ENCODE measurements at places on chromosomes 2 and 18. TPM values are rescaled to one million over a fixed set of nuclear protein-coding genes. Genes with fewer than 3 reads are reported as not detected.

GRCh38 chr2:191933307-191934105, 86.6 kb upstream of the CAVIN2 start:
- H3K4me3 ChIP-seq, result no peak overlapping the region
- H3K36me3 ChIP-seq, result no peaks in the 10 kb centered on the region

FEV gene
- total RNA-seq, result not detected

- no peak for DNase-seq
- no peaks in the 10 kb centered on the region for H3K27me3 ChIP-seq
- no peaks in the 10 kb centered on the region for H3K4me1 ChIP-seq
These were observed 638.8 kb upstream of the VRK2 start for GRCh38 chr2:57407772-57408201.

GRCh38 chr2:144559681-144560080, 39.8 kb upstream of the ZEB2 start:
- no peaks in the 10 kb centered on the region for H3K36me3 ChIP-seq
- no peak overlapping the region for H3K4me3 ChIP-seq
- no peak overlapping the region for H3K27ac ChIP-seq
- H3K27me3 ChIP-seq, result no peaks in the 10 kb centered on the region
- H3K4me1 ChIP-seq, result no peaks in the 10 kb centered on the region

MTERF4 gene
- total RNA-seq, result 34.6 TPM

- H3K4me1 ChIP-seq, result peaks cover 6% of the 10 kb centered on the region
- no peaks in the 10 kb centered on the region for H3K27me3 ChIP-seq
- no peak for DNase-seq
- no peak overlapping the region for H3K4me3 ChIP-seq
These were observed 118.9 kb downstream of the EHBP1 start for GRCh38 chr2:62824388-62824787.

DNA sequence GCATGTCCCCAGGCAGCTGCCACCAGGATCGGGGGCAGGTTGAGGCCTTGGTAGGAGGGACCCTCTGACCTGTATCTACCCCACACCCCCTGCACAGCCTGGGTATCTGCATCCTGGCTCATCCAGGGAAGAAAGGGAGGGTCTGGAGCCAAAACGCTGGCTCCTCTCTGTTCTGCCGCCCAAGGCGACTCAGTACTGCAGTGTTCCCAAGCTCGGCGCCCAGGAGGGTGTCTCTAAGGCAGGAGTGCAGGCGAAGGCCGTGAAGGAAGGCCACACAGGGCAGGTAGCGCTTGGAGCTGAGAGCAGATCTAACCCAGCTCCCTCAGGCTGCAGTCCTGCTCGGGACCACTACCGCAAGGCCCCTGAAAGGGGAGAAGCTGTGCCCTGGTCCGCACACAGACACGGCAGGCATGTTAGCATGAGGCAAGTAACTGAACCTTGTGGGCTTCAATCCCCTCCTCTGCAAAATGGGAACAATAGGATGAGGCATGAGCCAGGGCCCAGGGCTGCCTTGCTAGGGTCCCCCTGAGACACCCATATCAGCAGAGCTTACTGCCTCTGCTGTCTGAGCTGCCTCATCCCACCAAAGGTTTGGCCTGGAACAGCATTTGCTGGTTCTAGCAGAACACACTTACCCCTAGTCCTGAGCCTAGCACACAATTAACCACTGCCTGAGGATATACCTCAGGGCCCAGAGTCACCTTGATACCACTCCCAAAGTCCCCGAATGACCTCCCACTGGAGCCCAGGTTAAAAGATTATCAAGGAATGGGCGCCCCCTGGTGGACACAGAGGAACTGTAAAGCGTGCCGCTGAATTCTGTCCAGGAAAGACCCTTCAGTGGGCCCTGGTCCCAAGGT, 6.5 kb downstream of the PTMA start:
- H3K36me3 ChIP-seq, result peaks cover 22% of the 10 kb centered on the region

GRCh38 chr2:240460781-240461431, 25.4 kb downstream of the GPC1 start:
- peaks cover 6% of the 10 kb centered on the region for H3K27me3 ChIP-seq
- no peak overlapping the region for H3K4me3 ChIP-seq
- H3K4me1 ChIP-seq, result no peaks in the 10 kb centered on the region
- peak; percentile 57 for DNase-seq

TXNL4A gene
- total RNA-seq, result 80.7 TPM

TMEM150A gene
- 31.5 TPM for total RNA-seq

DNA sequence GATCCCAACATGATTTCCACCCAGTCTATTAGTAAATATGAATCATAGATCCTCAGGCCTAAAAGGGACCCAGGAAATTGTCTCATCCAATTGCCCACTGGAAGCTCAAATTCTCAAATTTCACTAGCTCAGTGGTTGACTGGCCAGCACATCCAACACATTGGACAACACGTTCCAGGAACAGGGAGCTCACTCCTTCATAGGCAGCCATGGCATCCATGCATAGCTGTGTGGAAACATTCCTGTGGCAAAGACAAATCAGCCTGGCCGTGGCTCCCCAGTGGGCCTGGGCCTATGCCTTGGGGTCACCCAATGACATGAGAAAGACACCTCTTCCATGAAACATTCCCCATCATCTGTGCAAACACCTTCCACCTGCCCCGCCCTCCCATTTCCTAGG, 261.1 kb downstream of the ANAPC1 start:
- no peaks in the 10 kb centered on the region for H3K27me3 ChIP-seq
- no peak overlapping the region for H3K27ac ChIP-seq
- H3K36me3 ChIP-seq, result no peaks in the 10 kb centered on the region
- no peak for DNase-seq
- peaks cover 17% of the 10 kb centered on the region for H3K4me1 ChIP-seq

DNA sequence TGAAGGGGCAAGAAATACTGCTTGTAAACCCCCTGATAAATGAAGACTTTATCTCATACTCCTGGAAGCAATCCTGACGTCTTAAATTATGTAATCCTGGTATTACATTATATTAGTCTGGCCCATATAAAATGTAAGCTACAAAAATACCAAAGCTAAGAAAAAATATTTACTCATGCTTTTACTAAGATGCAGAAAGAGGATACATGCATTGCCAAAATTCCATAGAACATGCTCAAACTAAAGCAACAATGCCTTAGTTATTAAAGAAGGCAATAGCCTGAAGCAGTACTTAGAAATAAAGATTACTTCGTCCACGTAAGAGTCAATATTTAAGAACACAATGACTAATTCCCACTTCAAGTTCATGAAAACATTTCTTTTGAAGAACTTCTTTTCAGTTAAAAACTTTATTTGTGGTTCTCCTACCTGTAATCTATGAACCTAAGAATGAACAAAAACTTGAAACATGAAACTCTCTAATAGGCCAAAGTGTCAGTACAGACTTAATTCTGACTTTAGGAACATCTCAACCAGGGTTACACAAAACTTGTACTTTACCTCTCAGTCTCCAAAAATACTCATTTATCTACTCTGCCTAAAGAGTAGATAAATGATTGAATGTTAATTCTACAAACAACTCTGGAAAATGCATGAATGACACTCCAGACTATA, 117.3 kb downstream of the THADA start:
- H3K27me3 ChIP-seq, result no peaks in the 10 kb centered on the region
- peaks cover 12% of the 10 kb centered on the region for H3K4me1 ChIP-seq
- no peaks in the 10 kb centered on the region for H3K36me3 ChIP-seq
- DNase-seq, result no peak
- no peak overlapping the region for H3K27ac ChIP-seq

DNA sequence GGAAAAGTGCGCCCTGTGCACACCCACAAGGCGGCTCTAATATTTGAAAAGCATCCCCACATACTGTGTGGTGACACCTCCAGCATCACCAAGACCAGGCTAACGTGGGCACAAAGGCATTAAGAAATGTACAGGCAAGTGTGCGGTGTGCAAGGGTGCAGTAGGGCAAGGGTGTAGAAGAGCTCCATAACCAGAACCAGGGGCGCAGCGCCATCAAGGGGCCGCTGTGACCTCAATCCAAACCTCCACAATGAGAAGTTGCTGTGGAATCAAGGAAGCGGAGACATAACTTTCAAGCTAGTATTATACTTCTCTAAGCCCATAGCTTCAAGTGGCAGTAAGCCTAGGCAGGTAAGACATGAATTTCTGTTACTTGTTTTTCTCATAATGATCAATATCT, 13.0 kb downstream of the L3MBTL4 start:
- no peaks in the 10 kb centered on the region for H3K36me3 ChIP-seq
- no peaks in the 10 kb centered on the region for H3K4me1 ChIP-seq
- DNase-seq, result no peak

DNA sequence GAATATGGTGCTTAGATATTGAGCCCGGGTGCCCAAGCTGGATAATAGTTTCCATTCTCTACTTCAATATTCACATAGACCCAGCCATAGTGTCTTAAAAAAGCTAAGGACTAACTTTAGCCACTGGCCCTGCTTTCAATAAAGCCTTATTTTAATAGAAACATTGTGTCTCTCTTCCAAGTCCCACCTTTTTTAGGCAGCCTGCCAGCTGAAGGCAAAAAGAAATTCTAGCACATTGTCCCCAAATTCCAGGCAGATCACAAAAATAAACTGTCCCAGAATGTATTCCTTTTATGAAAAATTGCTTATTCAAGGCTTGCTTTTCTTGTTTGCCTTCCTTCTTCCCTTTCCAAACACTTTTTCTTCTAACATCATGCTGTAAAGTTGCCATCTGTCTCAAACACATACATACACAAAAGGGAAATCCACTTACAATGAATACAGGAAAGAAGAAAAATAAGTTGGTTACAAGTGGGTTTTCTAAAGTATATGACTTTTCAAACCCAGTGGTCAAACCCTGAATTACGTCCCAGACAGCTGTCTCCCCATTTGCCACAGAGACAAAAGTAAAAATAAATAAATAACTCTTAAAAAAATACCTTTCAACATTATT, 778.5 kb downstream of the BCL11A start:
- no peak overlapping the region for H3K4me3 ChIP-seq
- DNase-seq, result no peak
- H3K27me3 ChIP-seq, result no peaks in the 10 kb centered on the region
- H3K4me1 ChIP-seq, result no peaks in the 10 kb centered on the region

GRCh38 chr2:15539999-15540398, 21.1 kb downstream of the NBAS start:
- DNase-seq, result no peak
- H3K4me3 ChIP-seq, result no peak overlapping the region
- H3K27ac ChIP-seq, result no peak overlapping the region
- no peaks in the 10 kb centered on the region for H3K27me3 ChIP-seq

- no peak overlapping the region for H3K4me3 ChIP-seq
- no peaks in the 10 kb centered on the region for H3K36me3 ChIP-seq
- H3K27ac ChIP-seq, result no peak overlapping the region
- no peak for DNase-seq
- H3K4me1 ChIP-seq, result peaks cover 3% of the 10 kb centered on the region
These were observed 9.9 kb downstream of the FHL2 start for GRCh38 chr2:105388971-105389381.

LOXHD1 gene
- total RNA-seq, result 2.7 TPM

- H3K27ac ChIP-seq, result no peak overlapping the region
- no peaks in the 10 kb centered on the region for H3K27me3 ChIP-seq
- no peak overlapping the region for H3K4me3 ChIP-seq
- no peaks in the 10 kb centered on the region for H3K4me1 ChIP-seq
- no peaks in the 10 kb centered on the region for H3K36me3 ChIP-seq
These were observed 210.3 kb downstream of the ZRANB3 start for GRCh38 chr2:135320465-135321355.

DNA sequence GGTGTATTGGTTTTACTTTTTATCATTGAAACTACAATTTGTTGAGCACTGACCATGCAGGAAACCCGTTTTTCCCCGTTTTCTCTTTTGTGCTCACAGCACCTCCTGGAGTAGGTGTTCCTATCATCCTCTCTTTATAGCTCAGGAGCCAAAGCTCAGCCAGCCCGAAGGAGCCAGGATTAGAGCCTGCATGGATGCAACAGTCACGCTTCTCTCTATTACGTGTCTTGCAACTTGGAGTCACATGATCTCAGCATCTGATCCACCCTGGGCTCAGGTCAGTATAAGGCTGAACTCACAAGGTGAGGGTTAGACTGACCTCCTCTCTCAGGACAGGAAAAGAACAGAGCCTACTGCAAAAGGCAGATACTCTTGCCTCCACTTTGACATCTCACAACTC, 150.5 kb downstream of the MBP start:
- H3K27me3 ChIP-seq, result no peaks in the 10 kb centered on the region
- H3K4me3 ChIP-seq, result no peak overlapping the region
- H3K27ac ChIP-seq, result no peak overlapping the region
- H3K4me1 ChIP-seq, result peaks cover 4% of the 10 kb centered on the region

- H3K4me1 ChIP-seq, result peaks cover 78% of the 10 kb centered on the region
- no peaks in the 10 kb centered on the region for H3K27me3 ChIP-seq
- H3K4me3 ChIP-seq, result no peak overlapping the region
- H3K27ac ChIP-seq, result peak overlapping the region; percentile 71
These were observed 65.7 kb upstream of the RBM44 start for GRCh38 chr2:237732790-237733381.

DNA sequence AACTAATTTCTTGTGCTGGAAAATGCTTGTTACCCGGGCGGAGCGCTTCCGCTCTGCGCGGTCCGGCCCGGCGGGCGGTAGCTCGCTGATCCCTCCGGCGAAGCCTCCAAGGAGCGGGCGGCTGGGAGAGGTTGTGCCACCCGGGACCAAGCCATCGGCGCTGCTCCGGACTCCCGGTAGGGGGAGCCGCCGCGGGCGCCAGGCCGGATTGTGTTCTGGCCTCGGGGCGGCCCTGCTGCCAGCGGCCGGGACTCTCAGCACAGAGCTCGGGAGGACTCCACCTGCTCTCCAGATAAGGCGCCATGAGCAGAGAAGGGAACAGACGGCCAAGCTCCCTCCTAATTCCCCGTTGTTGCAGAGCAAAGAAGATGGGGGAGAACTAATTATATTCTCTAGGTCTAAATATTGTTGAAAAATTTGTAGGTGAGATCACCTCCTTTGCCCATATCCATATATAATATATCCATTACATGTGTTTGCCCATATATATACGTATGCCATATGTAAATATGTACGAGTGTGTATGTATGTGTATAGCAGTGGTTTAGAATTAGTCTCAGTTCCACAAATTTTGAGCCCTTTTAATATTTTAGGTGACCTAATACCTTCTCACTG, 13.8 kb upstream of the SATB2 start:
- no peaks in the 10 kb centered on the region for H3K36me3 ChIP-seq
- H3K27ac ChIP-seq, result no peak overlapping the region
- peaks cover 99% of the 10 kb centered on the region for H3K27me3 ChIP-seq
- H3K4me3 ChIP-seq, result no peak overlapping the region

DNA sequence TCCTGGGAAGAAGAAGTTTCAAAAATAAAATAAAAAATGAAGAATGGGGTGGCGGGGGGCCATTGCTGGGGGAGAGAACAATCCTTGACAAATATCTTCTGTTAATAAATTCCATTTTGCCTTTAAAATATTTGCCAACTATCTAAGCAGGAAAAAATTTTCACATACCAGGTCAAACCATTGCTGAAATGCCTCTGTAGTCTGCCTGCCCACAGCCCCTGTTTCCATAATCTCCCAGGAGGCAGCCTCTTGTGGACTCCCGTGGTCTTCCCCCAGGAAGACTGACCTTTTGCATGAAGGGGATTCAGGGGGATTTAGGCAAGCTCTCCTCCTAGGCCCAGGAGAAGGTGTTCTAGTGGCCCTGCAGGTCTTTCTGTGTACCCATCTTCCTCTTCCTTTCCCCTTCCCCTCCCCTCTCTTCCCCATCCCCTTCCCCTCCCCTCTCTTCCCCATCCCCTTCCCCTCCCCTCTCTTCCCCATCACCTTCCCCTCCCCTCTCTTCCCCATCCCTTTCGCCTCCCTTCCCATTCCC, 61.0 kb downstream of the RPL37A start:
- no peaks in the 10 kb centered on the region for H3K36me3 ChIP-seq
- H3K4me1 ChIP-seq, result peaks cover 13% of the 10 kb centered on the region
- no peak for DNase-seq
- H3K27ac ChIP-seq, result no peak overlapping the region
- H3K4me3 ChIP-seq, result no peak overlapping the region
- H3K27me3 ChIP-seq, result no peaks in the 10 kb centered on the region
